Fibroblast of skin of right quadriceps (primary cell): ENCODE measurements at places on chromosomes 7 and 10.
A peak's percentile ranks its signal among the peaks of the same experiment; 100 is the strongest.

DNA sequence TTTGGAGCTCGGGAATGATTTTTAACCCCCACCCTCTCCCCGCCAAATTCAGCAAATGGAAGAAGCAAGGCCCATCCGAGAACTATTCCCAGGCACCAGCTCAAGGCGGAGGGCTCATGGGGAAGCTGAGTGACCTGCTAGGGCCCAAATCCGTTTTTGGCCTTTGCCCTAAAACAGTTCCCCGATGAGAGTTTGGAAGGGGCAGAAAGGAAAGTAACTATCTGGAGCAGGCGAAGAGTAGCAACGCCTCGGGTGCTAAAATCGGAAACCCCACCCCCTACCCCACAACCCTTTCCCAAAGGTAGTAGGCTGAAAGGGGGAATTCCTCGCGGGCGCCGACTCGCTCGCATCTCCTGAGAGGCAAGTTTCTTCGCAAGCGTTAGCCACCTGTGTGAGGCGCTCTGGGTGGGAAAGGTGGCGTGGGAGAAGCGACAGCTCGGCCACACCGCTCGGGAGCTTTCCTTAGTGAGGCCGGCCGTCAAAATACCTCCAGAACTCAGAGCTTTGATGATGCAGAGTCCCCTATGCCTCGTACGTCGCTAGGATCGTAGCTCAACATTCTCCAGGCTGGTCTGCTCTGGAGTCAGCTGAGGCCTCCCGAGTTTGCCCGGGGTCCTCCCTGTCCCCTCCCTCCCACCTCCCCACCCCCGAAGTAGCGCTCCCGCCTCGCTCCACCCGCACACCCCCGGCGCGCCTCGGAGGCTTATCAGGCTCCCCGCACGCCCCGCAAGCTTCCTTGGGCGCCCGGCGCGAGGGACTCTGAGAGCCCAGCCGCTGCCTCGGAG, 642 bp upstream of the PRKG1 start:
- peak; percentile 19 for DNase-seq

GRCh38 chr10:17503795-17504194, 49.4 kb upstream of the ST8SIA6 start:
- no peak for DNase-seq

DNA sequence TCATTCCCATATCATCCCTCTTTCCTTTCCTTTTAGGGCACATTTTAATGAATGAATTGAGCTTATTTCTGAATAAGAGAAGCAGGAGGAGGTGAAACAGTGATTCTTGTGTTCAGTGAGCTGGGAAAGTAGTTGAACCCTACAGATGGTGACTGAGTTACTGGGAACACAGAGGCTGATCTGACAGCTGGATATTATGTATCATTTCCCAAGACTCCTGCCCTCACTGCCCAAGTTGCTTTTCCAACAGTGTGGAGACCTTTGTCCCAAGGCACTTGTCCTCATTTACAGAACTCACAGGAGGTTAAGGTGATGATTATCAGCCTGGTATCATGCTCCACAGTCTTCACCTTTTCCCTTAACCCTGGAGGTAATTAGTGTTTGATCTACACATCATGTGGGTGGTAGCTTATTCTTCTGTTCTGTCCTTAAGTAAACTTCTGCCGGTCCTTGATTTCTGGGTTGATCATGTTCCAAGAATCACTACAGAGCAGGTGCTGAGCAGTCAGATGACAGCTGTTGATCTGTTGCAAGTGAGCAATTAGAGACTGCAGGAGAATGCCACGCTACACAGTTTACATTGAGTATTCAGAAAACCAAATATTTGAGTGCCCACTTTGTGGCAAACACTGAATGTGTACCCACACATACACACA, 2.6 kb downstream of the PRLHR start:
- no peak for DNase-seq

DNA sequence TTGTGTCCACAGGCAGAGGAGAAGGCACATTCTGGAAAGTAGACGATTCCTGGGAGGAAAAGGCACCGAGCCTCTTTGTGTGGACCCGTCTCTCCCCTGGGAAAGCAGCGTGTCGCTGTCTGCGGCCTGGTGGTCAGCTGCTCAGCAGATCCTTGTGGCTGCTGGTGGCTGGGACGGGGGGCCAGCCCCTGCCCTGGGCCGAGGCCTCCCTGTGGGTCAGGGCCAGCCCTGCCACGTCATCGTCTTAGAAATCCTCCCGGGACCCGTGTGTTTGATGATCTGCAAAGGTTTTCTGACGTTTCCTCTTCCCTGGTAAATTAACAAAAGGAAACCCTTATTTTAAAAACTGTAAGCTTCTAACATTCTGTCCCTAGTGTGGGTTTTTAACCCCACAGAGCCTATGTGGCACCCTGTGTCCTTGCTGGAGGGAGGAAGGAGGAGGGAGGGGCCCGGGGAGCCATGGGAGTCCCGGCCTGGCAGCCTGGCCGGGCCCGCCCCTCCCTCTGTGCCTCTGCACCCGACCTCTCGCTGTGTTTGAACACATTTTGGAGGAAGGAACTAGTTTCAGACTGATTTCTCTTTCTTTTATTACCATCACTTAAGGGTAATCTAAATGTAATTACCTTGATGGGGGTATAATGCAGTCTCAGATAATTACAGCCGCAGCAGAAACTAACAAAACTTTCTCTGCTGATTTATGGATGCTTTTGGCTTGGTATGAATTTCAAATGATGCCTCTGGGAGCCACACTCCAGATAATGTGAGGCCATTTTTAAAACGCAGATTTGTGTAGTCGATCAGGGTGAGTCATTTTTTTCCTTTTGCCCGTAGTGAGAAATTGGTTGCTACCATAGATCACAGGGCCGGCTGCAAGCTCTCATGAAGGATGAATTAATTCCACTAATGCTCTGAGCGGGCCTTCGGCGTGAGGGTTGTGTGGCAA, 85.5 kb downstream of the NKX6-2 start:
- DNase-seq, result peak; percentile 11

DNA sequence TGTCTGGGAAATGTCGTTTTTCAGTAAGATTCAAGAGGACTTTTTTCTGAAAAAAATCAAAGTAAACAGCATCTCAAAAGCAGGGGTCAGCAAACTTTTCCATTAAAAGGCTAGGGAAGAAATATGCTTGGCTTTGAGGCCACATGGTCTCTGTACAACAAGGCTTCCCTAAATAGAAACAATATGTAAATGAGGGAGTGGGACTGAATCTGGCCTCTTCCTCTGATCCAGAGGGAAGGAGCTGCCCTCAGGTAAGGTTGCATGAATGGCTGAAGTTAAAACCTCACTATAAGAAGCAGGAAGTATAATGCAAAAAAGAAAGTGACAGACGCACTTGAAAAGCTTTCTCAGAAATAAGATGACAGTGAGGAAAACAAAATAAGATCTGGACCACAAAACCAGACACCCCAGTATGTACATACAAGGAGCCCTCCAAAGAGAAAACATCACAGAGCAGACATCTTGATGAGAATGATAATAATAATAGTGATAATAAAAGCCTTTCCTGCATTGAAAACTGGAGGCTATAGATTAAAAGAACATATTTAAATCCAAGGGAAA, 115.2 kb downstream of the PLXNA4 start:
- no peak for DNase-seq

GRCh38 chr7:50068850-50069551, 24.0 kb downstream of the ZPBP start:
- peak; percentile 13 for DNase-seq

- DNase-seq, result no peak
These were observed 184.1 kb upstream of the PFKP start for GRCh38 chr10:2883238-2883637.

- peak; percentile 13 for DNase-seq
These were observed 49.2 kb downstream of the ADRA2A start for GRCh38 chr10:111126077-111126476.

- DNase-seq, result no peak
These were observed 42.3 kb upstream of the PRKG1 start for GRCh38 chr10:51031950-51032349.

DNA sequence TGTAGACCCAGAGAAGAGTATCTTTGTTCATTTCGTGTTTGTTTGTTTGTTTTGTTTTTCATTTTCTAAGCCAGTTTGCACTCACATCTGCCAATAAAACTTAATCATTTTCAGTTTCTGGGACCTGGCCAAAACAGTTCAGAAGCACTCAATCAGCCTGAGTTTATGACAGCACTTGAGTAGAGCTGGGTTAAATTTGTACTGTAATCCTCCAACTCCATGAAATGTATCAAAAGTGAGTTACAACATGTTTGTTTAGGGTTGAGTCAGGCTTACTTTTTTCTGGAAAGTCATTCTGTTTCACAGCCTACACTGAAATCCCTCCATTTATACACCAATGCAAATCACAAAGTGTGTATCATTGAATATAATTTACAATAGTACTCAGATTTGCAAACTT, 91.9 kb downstream of the ZWINT start:
- DNase-seq, result no peak
